ENCODE measurements at places on chromosomes 2 and 18. TPM values are rescaled to one million over a fixed set of nuclear protein-coding genes. Genes with fewer than 3 reads are reported as not detected.
A peak's percentile ranks its signal among the peaks of the same experiment; 100 is the strongest.

The SCYGR4 gene
- not detected for total RNA-seq

The ENOSF1 gene
- 49.5 TPM for total RNA-seq

The GAL3ST2 gene
- total RNA-seq = 0.25 TPM

The SKA1 gene
- 3.0 TPM for total RNA-seq

The ATG4B gene
- total RNA-seq = 52.0 TPM

DNA sequence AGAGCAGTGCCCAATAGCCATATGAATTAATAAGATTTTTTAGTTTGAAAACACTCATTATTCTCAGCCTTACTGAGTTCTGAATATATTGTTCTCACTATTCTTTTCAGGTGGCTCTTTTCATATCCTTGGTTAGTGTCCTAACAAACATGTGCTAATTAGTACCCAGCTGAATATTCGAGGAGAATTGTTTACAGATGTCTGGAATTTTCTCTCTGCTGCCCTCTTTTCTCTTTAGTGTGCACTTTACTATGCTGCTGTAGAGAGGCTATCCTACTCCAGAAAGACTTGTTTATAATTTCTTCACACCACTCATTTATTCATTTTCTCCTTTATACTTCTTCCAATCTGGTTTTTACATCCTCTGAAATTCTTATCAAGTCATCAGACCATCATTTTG, 405.3 kb downstream of the SPAG16 start:
- DNase-seq = no peak

DNA sequence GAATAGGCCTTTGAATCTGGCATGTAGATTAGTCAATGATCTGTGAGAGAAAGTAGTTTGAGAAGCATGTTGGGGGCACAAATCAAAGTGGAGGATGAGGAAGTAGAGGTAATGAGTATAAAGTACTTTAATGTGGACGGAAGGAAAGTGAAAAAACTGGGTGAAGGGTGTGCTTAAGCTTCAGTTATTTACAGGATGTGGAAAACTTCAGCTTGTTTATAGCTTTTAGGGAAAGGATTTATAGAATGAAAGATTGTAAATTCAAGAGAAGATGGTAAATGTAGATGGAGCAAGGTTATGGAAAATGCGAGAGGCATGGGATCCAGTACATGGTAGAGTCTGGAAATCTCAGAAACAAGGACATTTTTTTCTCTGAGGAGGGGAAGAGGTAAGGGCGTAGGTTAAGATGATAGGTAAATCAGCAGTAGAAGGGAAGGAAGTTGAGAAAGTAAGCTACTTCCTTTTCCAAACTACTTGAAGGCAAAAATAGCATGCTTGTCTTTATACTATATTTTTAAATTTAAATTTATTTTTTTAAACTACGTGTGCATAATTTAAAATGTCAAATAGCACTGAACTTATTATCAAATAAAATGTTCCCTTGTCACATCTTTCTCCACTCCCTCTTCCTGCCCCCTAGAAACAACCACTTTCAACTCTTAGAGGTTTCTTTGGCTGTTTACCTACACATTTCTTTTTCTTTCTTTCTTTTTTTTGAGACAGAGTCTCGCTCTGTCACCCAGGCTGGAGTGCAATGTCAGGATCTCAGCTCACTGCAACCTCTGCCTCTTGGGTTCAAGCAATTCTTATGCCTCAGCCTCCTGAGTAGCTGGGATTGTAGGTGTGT, 8.5 kb downstream of the FAM117B start:
- no peak for DNase-seq

- DNase-seq = no peak
These were observed 54.5 kb downstream of the BCL11A start for GRCh38 chr2:60498816-60499429.

GRCh38 chr18:9022397-9023155, 79.9 kb upstream of the NDUFV2 start:
- peak; percentile 18 for DNase-seq

DNA sequence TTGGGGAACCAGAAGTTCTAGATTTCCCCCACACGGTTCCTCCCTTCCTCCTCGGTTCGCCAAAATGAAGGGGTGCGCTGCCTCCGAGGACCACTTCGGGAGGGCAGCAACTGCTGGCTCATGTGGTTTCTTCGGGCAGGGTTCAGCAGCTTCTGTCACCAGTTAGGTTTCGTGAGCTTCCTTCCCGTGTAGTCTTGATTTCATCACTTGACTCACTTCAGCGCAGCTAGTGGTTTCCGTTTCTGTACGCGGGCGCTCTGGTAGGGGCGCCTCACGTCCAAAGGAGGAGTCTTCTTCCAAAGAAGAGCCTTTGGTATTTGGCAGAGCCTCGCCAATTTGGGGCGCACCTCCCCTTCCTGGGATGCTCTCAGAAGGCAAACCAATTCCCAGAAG, 485 bp upstream of the GALNT3 start:
- DNase-seq = peak; percentile 22

DNA sequence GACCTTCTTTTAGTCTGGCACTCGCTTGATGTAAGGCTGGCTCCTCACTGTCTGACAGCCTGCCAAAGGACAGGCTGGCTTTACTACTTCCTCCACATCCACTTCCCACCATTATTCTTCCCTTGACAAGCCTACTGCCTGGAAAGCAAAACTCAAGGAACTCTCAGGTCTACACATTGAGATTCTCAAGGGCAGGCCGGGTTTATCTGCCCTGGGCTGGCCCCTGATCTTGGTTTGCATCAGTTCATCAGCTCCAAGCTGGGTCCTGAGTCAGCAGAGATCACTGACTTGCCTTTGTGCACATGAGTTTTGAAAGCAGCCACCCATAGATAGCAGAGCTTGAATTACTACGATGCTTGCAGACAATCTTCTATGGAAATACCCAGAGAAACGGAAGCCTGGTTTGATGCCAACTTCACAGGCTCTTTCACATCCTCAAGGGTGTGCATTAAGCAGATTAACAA, 53.9 kb downstream of the KCTD18 start:
- peak; percentile 45 for DNase-seq

DNA sequence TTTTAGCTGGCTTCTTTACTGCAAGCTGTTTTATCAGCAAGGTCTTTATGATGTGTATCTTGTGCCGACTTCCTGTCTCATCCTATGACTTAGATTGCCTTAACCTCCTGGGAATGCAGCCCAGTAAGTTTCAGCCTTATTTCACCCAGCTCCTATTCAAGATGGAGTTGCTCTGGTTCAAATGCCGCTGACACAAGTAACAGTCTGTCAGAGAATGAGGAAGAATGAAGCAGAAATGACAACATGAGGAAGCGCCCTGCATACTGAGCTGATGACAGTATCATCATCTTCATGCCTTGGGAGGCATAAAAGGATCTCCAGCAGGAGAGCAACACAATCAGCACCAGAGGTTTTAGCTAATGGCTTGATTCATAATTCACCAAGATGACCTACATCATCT, 309.4 kb downstream of the NBAS start:
- no peak for DNase-seq

Measured in fibroblast of the aortic adventitia (primary cell).